Gastrocnemius medialis (tissue), 4 donors: ENCODE measurements at places on chromosomes 1 and 21.

- no peak overlapping the region for H3K4me3 ChIP-seq
- H3K36me3 ChIP-seq = no peaks in the 10 kb centered on the region
- no peak for DNase-seq
- H3K27me3 ChIP-seq = no peaks in the 10 kb centered on the region
- H3K4me1 ChIP-seq = no peaks in the 10 kb centered on the region
Measured at GRCh38 chr1:57088653-57089052, 122.8 kb upstream of the C8B start.

DNA sequence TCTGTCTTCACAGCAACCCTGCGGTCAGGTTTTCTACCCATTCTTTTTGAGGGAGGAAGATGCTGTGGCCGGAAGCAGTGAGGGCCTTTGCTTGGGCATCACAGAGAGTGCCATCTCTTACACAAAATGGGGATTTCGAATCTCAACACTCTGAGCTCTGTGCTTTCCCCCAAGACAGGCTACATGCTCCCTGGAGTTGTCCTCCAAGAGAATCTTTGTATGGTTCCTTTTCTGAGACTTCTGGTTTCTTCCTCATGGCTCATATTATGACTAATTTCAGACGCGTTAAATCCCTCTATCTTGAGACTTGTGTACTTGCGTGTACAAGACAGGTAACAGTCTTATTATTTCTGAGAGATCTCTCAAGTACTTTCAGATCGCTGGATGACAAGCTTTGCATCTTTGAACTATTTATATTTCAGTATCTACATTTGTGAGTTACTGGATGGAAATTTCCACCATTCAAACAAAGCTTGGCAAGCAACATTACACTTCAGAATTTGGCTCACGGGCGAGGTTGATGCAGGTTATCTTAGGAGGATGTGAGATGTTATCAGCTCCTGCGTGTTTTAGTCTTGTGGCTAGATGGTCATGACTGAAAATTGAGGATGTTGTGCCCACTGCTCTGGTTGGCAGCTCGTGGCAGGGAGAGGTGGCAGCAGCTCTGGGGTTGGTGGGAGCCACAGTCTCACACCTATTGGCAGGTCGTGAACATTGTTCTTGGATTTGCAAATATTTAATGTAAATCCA, 19.4 kb downstream of the ABCG1 start:
- no peak overlapping the region for H3K4me3 ChIP-seq
- no peaks in the 10 kb centered on the region for H3K27me3 ChIP-seq
- H3K36me3 ChIP-seq = no peaks in the 10 kb centered on the region
- peak overlapping the region; percentile 93 for H3K27ac ChIP-seq

DNA sequence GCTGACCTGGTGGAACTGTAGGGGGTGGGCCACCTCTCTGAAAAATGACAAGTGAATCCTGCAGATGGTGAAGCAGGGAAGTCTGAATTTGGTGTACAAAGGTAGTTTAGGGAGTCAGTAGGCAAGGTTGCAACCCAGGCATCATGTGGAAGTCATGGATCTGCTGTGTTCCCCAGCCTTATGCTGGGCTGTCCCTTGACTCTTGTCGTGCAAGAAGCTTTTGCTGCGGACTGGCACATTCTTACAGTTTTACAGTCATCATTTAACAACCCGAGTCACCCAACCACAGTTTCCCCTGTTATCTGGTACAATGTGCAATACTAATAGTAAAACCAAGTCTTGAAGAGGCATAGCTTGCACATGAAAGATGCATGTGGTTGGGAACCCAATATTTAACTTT, 13.2 kb downstream of the RHOU start:
- no peak overlapping the region for H3K4me3 ChIP-seq
- no peaks in the 10 kb centered on the region for H3K36me3 ChIP-seq
- H3K27me3 ChIP-seq = no peaks in the 10 kb centered on the region
- peaks cover 5% of the 10 kb centered on the region for H3K4me1 ChIP-seq
- DNase-seq = no peak

DNA sequence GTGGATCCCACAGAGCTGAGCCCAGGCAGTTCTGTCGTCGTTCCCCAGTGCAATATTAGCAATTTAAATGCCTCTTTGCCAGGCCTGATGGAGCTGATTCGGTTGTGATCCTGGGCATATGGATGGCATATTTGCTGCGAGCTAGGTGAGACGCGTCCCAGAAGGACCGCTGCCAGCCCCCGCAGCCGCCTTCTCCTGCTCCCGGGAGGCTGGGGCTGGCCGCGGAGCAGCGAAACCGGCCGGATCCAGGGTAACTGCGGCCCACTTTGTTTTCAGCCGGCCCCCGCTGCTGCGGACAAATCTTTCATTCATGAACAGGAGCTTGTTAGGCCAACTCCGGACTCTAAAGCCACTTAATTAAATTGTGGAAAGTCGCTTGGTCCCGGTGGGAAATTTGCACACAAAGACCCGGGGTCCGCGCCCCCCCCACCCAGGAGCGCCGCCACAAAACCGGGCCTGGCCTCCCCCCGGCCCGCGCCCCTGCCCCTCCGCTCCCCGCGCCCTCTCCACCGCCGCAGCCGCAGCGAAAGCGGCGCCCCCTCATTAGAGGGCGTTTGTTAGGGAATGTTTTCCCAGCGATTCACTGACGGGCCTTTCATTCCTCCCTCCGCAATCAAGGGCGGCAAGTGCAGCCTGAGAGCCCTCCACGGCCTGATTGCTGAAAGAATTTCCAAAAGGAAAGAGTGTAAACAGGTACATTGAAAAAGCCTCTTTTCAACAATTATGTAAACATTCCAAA, 383.3 kb downstream of the RRAGC start:
- H3K27ac ChIP-seq = no peak overlapping the region
- H3K36me3 ChIP-seq = no peaks in the 10 kb centered on the region
- no peak overlapping the region for H3K4me3 ChIP-seq
- DNase-seq = no peak

DNA sequence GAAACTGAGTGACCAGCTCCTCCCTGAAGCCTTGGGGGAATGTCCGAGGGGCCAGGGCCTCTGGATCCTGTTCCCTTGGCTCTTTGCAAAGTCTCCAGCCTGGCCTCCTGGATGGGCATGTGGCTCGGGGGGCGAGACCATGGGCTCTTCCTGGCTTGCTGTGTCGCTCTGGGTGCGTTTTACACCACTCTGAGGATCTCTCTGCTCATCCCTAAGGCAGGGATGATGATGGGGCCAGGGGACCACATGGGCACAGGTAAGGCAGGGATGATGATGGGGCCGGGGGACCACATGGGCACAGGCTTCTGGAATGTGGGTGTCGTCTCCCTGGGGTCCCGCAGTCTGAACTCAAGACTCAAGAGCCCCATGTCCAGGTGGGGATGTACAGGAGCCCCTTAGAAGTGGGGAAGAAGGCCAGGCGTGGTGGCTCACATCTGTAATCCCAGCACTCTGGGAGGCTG, 17.7 kb downstream of the TP73 start:
- H3K27ac ChIP-seq = no peak overlapping the region
- DNase-seq = no peak
- no peak overlapping the region for H3K4me3 ChIP-seq
